CD4-positive, alpha-beta T cell (primary cell): ENCODE measurements at places on chromosomes 6 and 20.

- no peak for DNase-seq
These were observed 459.1 kb upstream of the JAG1 start for GRCh38 chr20:11132819-11133415.

GRCh38 chr20:24634855-24635254 lies 165.4 kb downstream of the SYNDIG1 start:
- DNase-seq: no peak

GRCh38 chr20:12130781-12131180 lies 213.1 kb downstream of the BTBD3 start:
- DNase-seq: no peak

GRCh38 chr6:337805-338368 lies 45.6 kb downstream of the DUSP22 start:
- DNase-seq: no peak

DNA sequence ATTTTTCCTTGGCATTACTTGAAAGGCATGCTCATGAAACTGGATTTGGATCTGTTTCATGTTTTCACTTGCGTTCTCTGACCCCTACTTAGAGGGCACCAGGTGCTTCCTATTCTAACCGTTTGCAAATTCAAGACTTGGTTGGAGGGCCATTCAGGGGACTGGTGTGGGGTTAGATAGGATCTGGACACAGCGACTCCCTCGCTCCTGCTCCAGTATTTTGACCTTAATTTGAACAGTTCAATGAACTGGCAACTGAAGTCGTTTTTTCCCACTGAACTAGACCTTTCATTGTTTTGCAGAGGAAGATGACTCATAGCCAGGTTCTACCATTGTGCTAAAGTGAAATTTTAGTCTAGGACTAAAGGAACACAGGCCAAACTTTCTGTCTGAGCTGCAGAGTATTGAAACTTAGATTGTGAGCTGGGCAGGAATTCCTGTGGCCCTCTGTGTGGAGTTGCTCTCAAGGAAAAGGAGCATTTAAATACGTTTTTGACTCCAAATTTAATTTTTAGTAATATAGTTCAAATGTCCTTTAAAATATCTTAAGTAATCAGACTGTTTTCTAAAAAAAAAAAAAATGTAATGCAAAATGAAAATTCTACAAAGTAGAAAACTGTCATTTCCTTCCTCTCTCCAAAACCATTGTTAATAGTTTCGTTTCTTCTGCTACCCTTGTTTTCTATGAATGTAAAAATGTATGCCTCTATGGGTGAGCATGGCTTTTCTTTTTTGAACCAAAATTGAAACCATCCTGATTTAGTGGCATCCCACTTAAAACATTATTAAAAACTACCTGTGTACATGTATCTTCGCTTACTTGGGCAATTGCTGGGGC lies 64.8 kb downstream of the UTRN start:
- no peak for DNase-seq

- DNase-seq: no peak
These were observed 312.3 kb downstream of the TAF4 start for GRCh38 chr20:61753316-61753942.

DNA sequence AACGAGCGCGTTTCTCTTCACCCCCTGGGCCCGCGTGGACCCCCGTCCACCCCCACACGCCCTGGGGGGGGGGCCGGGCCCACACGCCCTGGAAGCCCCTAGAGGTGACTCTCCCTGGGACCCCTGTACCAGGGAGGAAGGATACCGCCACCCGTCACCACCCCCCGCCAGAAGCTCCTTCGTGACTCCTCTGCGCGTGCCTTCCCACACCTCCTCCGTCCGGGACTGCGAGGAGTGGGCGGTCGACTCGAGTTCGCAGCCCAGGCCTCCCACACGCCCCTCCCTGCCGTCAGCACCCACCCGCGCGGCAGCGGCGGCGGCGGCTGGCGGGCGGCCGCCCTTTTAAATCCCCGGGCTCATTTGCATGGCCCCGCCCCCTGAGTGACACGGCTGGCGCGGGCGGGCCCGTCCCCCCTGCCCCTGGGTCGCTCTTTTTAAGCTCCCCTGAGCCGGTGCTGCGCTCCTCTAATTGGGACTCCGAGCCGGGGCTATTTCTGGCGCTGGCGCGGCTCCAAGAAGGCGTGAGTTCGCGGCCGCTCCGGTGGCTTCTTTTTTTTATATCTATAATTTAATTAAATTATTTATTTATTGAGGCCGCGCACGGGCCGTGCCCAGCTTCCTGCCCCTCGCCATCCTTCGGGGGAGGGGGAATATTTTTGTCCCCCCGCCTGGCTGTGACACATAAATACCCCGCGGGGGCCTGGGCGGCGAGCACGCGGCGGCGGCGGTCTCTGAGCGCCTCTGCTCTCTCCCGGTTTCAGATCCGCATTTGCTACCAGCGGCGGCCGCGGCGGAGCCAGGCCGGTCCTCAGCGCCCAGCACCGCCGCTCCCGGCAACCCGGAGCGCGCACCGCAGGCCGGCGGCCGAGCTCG lies at the start of gene HMGA1:
HMGA1 (plus strand) TSS at position 431 of the 873 bp plus-strand sequence. CDS start 3,908 bp downstream, outside the sequence.
- peak; percentile 84 for DNase-seq

DNA sequence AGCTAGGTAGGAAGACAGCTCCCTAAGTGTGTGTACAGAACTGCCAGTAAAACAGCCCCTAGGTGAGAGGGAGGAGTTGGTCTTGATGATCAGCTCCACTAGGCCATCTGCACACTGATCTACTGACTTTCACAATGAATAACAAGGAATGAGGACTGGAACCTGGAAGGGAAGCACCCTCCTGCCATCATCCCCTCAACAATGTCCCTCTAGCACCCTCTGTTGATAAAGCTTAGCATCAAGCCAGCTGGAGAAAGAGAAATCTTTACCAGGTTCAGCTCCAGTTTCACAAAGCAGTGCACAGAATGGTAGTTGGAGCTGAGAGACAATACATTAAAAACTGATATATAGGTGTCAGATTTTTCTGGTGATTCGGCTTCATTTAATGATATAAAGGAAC lies 57.2 kb upstream of the IRAK1BP1 start:
- no peak for DNase-seq

DNA sequence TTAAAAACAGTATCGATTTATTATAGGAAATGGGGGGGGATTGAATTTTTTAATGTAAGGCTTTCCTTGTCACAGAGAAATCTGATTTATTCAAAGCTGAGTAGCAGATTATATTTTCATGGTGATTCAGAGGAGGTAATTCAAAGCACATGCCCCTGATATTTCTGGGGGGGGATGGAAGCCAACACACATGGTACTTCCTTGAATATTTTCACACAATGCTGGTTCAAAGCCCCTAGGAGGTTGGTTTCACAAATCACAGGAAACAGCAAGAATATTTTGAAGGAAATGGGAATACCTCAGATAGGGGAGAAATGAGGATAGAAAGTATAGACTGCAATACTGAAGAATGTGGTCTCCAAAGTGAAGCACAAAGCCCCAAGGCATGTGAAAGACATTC lies 98.8 kb downstream of the RTN4IP1 start:
- no peak for DNase-seq

DNA sequence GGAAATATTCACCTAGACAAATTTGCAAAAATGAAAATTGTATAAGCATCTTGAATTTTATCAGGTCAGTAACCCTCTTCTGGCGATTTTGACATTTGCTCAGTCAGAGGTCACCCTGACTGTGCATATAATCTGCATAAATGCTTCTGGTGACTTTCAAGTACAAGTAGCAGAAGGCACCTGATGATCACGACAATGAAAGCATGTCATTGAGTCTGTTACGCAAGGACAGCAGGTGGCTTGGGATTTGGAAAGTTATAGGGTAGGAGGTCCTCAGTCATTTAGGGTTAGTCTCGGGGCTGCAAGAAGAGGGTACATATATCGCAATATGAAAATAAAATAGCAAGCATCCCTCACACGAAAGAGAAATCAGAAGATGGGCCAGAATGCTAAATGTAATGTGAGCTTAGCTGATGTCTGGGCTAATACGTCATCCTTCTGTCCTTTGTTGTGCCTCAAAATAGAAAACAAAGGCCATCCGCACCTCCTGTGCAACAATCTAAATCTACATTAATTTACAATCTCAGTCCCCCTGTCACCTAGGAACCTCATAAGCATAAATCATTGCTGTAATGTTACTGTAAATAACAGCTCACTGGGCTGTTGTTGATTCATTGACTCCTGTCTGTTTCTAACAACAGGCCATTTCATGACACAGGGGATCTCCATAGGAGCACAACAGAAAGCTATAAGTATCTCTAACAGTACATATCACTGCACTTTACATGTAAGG lies 155.2 kb upstream of the RSPO3 start:
- no peak for DNase-seq

DNA sequence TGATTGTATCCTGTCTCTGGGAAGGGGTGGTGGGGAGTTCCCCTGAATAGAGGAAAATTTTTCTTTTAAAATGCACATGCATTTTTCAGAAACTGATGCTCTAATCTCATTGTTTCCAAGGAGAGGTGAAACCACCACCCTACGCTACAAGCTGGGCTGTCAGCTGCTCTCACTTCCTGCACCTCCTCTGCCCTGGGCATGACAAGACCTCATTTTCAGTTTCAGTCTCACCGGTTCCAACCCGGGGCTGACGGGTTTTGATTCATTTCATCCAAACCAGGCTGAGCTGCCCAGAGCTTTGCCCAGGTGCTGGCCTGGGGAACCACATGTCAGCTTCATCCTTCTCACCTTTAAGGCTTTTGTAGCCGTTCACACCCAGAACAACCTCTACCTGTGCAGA lies 99.7 kb downstream of the EYA2 start:
- DNase-seq: peak; percentile 3
